ENCODE measurements at places on chromosomes 12 and 14.

- no peak for DNase-seq
Measured at GRCh38 chr12:50251619-50252252, 31.6 kb downstream of the LIMA1 start.

- DNase-seq, result no peak
Measured at GRCh38 chr14:35420036-35420811, 15.7 kb upstream of the NFKBIA start.

DNA sequence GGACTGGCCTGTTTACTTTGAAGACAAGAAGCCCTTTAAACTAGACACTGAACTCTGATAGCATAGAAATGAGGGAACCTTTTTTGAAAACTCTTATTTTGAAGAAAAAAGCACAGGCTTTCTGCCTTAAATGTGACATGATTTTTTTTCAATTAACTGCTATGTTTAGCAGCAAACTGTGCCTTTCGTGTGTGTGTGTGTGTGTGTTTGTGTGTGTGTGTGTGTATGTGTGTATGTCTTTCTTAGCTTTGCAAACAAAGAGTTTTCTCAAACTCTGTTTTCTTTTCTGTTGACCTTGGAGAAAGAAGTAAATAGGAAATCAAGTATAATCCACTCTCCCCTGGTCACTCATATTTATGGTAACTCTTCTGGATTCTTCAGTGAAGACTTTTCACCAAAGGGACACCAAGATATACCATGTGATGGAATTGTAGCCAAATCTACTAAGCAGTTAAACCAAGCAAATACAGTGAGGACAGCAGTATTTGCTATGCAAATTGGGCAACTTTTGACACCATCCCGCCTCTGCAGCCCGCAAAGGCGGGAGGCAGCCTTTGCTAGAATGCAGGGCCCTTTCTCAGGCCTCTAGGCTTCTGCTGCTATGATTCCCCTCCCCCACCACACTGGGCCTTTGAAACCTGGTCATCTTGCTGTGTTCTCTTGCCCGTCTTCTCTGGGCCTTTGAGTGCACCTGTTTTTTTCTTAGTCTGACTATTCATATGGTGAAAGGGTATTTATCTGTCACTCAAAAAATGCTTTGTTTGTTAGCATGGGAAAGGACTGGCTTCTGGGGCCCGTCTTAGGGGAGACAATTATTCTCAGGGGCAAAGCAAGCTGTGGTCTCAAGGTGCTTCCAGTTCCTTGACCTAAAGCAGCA lies 107.9 kb downstream of the MYRFL start:
- no peak for DNase-seq

- no peak for DNase-seq
Measured at GRCh38 chr14:23521785-23522640, 29.6 kb downstream of the ZFHX2 start.

DNA sequence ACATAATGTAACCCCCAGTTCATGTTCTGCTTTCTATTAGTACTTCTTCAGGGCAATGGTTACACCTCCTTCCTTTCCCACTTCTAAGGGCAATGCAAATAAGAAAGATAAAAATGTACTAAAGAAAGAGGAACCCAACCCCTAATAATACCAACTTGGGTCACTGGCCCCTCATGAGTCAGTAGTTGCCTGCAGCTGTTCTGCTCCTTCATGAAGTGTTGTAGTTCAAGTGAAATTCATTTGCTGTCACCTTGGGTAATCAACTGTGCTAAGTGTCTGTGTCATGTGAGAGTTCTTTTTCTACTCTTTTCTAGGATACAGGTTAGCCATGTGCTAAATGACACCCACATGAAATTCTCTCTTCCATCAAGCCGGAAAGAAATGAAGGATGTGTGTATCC lies 91.8 kb downstream of the PLXNC1 start:
- no peak for DNase-seq

GRCh38 chr12:22656831-22657230 lies 31.9 kb downstream of the ETNK1 start:
- no peak for DNase-seq

DNA sequence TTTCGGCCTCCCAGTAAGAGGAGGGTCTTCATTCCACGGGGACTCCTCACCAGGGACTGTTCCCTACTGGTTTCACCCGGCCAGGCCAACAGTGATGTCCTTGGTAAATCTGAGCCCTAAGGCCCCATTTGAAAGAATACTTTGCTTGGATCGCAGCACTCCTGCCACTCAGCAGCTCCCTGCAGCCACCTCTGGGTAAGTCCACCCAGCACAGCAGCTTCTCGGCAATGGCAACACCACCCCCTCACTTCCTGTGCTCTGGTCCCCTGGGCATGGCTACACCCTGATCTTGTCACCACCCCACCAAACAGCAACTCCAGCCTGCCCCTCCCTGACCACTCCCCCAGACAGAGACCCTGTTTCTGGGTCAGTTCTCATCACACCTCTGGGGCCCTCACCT lies 100.3 kb downstream of the SETD3 start:
- no peak for DNase-seq

GRCh38 chr12:54189198-54189539 lies 384 bp upstream of the SMUG1 start:
- no peak for DNase-seq

GRCh38 chr14:50874757-50875156 lies 2.9 kb downstream of the ABHD12B start:
- DNase-seq, result no peak

DNA sequence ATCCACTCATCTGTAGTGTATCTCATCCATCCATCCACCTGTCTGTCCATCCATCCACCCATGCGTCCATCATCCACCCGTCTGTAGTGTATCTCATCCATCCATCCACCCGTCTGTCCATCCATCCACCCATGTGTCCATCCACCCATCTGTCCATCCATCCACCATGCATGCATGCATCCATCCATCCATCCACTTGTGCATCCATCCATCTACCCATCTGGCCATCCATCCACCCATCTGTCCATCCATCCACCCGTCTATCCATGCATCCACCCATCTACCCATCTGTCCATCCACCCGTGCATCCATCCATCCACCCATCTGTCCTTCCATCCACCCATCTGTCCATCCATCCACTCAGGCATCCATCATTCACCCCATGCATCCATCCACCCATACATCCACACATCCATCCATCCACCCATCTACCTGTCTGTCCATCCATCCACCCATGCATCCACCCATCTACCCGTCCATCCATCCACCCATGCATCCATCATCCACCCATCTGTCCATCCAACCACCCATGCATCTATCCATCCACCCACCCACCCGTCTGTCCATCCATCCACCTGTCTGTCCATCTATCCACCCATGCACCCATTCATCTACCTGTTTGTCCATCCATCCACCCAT lies 28.5 kb downstream of the FBRSL1 start:
- DNase-seq, result no peak

GRCh38 chr12:7351177-7351576 lies 47.3 kb downstream of the ACSM4 start:
- DNase-seq, result no peak

GRCh38 chr14:49206828-49207227 lies 379.4 kb downstream of the RPS29 start:
- no peak for DNase-seq

DNA sequence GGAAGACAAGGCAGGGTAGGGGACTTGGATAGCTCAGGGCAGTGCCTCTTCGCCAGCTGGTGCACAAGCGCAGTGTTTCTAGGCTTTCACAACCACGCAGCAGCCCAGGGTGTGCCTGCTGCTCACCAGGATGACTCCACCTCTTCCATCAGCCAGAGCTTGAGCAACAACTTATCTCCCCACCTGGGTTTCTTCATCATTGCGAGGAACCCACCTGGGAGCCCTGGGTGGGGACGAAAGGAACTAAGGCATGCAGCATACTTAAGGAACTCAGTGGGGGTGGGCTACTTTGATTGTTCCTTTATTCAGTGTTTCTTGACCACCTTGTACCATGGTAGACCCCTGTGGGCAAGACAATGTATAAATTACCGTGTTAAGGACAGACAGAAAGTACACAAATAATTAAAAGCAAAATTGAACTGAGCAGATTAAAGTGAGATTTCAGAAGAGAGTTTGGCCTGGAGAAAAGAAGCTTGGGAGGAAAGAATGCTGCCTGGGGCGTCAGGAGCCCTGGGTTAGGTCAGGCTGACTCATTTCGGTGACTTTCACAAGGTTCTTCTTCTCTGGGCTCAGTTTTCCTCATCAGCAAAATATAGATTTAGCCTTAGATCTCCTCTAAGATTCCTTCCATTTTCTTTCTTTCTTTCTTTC lies 22.9 kb downstream of the KRT18 start:
- no peak for DNase-seq
